ENCODE measurements at places on chromosomes 7 and 10. TPM values are rescaled to one million over a fixed set of nuclear protein-coding genes. Genes with fewer than 3 reads are reported as not detected.

GPNMB gene
- 65.4 TPM for total RNA-seq

GRCh38 chr10:69742928-69743602 lies 58.6 kb upstream of the COL13A1 start:
- DNase-seq, result peak; percentile 57

PRKAR2B gene
- 0.44 TPM for total RNA-seq

ETV1 gene
- 5.6 TPM for total RNA-seq

- DNase-seq, result no peak
These were observed 23.7 kb upstream of the WNT16 start for GRCh38 chr7:121305109-121305508.

DNA sequence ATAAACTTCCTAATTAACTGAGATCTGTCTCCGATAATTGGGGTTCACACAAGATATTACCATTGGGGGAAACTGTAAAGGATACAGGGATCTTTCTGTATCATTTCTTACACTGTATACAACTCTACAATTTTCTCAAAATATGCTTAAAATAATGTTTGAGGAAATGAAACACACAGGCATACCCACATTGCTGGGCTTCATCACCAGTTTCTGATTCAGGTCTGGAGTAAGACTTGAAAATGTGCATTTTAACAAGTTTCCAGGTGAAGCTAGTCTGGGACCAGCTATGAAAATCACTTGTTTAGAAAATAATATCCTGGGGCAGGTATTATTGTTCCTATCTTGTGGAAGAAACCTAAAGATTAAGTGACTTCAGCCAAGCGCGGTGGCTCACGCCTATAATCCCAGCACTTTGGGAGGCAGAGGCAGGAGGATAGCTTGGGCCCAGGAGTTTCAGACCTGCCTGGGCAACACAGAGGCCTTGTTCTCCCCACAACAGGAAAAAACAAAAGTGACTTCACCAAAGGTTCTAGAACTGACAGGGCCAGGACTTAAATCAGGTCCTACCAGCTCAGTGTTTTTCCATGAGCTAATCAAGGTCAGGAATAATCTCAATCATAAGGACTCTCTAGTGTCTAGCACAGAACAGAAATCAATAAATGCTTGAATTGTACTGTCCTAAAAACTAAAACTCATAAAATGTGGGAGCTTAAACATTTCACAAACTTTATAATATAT lies 12.6 kb downstream of the TOMM7 start:
- no peak for DNase-seq

- no peak for DNase-seq
These were observed 56.0 kb downstream of the CSGALNACT2 start for GRCh38 chr10:43194266-43194665.

GRCh38 chr7:55532150-55532917 lies 40.0 kb downstream of the VOPP1 start:
- DNase-seq, result no peak

AQP1 gene
- total RNA-seq, result not detected

DNA sequence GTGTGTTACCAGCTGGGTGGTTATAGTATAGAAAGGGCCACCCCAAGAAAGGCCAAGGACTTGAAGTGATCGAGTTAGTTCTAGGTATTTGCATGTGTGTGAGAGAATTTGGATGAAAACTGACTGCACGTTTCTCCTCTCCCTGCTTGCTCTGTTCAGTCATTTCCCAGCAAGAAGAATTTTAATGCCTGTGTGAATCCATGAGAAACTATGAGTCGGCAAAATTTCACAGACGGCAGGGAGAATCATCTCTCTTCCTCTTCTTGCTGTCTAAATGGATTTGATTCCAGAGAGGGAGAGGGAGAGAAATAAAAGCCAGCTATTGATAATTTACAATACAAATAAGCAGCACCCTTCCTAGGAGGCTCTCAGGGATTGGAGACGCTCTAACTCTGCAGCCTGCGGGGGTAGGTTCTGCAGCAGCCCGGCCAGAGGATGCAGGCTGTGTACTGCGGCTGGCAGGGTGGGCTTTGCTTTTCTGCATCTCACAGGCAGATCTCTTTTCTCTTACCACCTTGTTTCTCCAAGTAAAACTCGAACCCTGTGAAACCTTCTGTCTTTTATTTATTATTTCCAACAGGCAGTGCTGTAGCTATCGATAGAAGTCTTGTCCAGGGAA lies 183.6 kb downstream of the TCF7L2 start:
- no peak for DNase-seq

DKK1 gene
- 403 TPM for total RNA-seq

DNA sequence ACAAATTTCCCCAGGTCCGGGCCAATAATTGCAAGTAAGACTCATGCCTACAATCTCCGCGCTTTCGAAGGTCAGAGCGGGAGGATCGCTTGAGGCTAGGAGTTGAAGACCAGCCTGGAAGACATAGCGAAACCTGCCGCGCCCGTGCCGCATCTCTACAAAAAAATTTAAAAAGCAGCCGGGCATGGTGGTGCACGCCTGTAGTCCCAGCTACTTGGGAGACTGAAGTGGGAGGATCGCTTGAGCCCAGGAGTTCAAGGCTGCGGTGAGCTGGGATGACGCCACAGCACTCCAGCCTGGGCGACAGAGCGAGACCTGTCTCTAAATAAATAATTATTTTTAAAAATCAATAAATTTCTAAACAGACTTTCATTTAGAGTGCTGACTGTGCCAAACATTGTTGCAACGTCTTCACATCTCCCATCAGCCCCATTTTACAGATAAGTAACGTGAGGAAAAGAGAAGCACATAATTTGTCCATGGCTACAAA lies 494 bp upstream of the CFAP43 start:
- DNase-seq, result no peak

DNA sequence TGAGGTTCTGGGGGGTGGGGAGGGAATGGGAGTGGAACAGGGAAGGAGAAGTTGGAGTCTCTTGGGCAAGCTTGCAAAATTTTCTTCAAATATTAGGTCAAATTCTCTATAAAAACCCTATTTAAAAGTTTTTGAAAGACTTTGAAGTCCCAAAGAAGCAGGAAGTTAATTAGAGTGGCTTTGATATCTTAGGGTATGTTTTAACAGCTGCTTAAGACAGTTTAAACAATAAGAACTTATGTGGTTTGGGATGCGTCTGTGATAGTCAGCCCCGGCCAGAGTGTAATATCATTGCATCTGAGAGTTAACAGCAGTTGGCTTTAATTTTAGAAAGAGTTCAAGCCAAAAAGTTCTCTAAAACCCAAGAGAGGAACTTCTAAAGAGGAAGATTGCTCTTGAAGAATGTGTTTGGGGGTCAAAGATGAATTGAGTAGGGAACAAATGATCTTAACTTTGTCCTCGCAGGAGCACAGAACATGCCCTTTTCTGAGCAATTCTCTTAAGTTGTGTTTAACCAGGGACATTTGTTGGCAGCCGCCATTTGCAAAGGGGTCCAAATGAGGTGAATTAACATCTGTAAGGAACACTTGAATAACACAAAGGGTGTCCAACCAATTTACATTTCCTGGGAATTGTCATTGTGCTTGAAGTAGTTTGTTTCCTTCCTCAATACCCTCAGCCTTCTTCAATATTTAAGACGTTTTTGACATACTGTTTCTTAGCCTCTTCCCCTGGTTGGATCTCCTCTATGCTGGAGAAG lies 182.4 kb downstream of the PTEN start:
- DNase-seq, result no peak

GPR22 gene
- total RNA-seq, result not detected

COL17A1 gene
- total RNA-seq, result 0.30 TPM

- no peak for DNase-seq
These were observed 659.6 kb downstream of the CCSER2 start for GRCh38 chr10:84988011-84988410.

MKI67 gene
- total RNA-seq, result 15.0 TPM

DNA sequence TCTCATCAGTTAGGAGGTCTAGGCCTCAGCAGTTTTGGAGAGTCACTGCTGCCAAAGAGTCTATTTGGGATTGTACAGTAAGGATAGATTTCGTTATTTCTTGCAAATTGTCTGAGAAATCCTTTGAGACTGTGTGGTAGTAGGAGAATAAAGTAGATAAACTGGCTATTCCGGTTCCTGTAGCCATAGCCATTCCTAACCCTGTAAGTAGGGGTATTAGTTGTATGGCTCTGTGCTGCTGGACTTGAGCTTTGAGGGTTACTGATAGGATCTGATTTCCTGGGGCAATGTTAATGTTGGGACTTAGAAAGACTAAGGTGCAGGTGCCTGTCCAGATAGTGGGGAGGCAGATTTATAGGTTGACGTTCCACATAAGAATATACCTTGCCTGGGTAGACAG lies 36.1 kb upstream of the ZNF138 start:
- DNase-seq, result no peak

FASTK gene
- total RNA-seq, result 47.5 TPM
